ENCODE measurements at places on chromosomes 7 and 10.

DNA sequence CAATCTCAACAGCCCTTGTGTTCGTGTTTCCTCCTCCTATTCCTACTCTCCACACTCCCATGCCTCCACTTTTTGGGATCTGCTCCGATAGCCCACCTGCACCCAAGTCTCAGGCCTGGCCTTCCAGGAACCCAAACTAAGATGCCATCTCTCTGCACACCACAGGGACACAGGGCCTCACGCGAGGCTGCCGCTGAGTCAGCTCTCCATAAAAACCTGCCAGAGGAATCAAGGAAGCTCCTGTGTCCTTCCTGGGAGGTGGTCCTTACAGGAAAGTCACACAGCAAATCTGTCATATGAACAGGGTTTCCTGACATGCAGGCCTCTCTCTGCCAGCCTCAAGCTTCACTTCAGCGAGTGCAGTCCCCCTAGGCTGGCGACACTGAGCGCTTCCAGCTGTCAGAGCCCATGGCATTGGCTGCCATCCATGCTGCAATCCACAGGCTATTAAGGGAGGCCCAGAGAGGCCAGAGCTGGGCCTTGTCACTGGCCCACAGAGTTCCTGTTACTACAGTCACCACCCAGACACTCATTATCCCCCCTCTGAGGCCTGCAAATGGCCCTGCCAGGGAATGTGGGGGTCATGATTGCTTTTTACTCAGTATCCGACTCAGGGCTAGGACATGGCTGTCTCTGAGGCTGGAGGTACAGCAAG is 151.4 kb downstream of the OAT start:
- DNase-seq, result peak; percentile 72

- DNase-seq, result no peak
Measured at GRCh38 chr7:20284003-20284770, 46.5 kb upstream of the ITGB8 start.

DNA sequence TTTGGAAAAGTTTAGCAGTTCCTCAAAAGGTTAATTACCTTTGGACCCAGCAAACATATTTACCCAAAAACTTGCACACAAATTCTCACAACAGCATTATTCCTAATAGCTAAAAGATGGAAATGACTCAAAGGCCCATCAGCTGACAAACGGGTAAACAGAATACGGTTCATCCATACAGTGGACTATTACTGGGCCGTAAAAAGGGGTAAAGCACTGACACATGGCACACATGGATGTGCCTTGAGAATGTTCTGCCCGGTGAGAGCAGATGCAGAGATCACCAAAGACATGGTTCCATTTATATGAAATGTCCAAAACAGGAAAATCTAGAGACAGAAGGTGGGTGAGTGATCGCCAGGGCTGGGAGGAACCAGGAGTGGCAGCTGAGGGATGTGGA is 95.2 kb upstream of the DNAJB6 start:
- no peak for DNase-seq

DNA sequence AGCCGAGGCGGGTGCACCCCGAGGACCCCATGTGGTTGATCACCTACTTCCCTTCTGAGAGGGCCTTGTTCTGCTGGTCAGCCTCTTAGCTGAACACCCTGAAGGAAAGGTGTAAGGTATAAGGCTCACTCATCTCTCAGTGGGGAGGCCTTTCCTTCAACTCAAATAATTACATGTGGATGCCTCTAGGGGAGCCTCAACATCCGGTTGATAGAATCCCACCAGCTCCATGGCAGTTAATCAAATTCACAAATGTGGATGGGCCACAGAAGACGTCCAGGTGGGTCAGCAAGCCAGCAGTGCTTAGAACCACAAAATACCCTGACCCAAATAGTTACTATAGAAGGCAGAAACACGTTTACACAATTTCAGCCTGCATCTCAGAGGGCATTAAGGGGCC is 37.7 kb upstream of the ZNF32 start:
- no peak for DNase-seq

- no peak for DNase-seq
Measured at GRCh38 chr10:44962870-44963738, 3.5 kb downstream of the RASSF4 start.

- DNase-seq, result no peak
Measured at GRCh38 chr10:46239247-46239646, 47.5 kb upstream of the ANTXRL start.

DNA sequence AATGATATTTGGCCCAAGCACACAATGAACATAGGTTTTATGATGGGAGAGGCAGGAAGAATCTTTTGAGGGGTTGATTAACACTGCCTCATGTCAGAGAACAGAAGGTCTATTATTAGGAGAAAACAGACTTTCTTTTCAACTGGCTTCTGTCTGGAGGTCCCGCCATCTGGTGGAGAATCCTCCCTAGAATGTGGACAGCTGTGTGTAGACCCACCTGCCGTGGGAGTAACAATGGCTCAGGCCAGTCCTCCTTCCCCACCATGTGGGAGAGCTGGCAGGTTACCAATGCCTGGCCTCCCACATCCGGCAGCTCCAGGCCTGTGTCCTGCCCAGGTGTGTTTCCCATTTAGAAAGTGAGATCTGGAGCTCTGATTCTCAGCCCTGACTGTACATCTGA is 70.4 kb upstream of the AOAH start:
- no peak for DNase-seq

DNA sequence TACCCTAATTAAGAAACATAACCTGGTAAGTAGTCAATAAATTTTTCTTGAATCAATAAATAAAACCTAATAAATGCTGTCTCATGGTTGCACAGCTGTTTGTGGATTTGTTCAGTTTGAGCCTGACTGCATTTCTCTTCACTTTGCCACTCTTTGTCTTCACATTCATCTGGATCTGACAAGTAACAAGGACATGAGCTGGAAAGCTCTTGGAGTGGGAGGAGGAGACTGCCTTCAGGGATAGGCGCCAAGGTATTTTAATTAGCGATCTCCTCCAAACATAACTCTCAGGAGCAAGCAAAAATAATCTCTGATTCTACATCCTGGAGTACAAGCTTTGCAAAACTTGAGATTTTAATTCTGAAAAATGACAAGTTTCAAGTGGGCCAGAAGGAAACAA is 251.0 kb downstream of the BMPER start:
- no peak for DNase-seq

GRCh38 chr10:27601503-27601902 is 97.4 kb downstream of the RAB18 start:
- no peak for DNase-seq

DNA sequence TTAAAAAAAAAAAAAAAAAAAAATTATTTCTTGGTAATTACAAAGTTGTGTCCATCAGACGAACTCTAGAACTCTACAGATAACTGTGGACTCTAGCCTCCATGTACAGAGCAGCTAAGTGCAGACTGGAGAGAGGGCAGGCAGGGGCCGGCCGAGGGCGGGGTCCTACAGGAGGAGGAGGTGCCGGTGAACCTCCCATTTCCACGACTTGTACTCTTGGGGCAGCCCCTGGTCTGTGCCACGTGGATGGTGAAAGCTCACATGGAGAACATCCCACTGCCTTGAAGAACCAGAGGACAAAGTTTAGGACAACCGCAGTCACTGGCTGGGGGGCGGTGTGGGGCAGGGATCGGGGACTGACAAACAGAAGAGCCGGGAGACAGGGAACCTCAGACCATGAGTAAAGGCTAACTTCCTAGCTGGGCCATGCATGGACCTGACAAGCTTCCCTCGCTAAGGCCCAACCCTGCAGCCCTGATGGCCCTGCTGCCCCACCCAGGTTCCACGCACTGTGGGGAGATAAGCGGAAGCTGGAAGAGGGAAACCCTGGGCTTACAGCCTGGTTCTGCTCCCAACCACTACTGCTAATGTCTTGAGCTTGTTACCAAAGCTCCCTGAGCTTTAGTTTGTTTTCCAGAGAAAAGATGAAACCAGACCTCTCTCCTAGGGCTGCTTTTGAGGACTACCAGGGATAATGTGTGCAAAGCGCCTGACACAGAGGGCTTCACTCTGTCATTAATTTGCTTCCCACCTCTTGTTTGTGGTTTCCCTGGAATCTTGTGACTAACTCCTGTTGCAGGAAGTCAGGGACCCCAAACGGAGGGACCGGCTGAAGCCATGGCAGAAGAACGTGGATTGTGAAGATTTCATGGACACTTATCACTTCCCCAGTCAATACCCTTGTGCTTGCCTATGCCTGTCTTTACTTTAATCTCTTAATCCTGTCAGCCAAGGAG is 16.1 kb upstream of the SEC61G start:
- no peak for DNase-seq

GRCh38 chr7:141617280-141617679 is 66.1 kb downstream of the AGK start:
- DNase-seq, result peak; percentile 53

DNA sequence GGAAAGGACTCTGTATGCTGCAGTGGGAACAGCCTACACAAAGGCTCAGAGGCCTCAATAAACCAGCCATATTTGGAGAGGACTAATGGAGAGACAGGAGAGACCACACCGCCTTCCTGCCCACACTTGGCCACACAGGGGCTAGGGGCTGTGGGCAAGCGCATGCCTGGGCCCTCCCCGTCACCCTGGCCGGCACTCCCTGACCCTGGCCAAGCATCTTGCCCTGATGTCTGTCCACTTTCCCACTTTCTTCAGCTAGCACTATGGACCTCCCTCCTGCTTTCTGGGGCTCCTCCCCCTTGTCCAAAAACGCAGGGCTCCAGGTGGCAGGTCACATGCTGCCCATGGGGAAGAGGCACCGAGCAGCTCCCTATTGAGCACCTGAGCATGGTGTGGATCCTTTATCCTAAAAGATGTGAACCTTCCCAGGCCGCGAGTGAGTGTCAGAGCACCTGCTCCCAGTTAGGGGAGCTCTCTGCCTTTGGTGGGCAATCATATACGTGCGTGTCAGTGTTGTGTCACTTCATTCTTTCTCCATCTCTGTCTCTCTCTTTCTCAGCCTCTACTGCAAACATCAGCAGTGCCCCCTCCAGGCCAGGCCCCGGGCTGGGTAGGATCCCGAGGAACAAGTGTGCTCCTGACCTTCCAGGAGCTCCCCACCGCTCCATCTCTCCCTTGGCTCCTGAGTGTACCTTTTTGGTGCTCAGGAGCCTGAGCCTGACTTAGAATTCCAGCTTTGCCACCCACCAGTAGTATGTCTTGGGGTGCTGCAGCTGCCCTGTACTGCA is 74.0 kb downstream of the ZMIZ1 start:
- DNase-seq, result no peak

DNA sequence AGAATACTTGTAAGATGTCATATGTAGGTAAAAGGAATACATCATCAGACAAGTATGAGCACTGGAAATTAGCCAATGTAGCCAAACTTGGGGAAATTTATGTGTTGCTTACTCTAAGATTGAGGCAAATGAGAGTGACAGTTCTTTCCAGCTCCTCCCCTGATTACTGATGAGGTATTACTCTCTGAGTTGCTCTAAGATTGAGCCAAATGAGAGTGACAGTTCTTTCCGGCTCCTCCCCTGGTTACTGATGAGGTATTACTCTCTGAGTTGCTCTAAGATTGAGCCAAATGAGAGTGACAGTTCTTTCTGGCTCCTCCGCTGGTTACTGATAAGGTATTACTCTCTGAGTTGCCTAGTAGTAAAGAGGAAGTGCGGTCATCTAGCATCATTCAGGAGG is 435.8 kb downstream of the NRG3 start:
- DNase-seq, result no peak

DNA sequence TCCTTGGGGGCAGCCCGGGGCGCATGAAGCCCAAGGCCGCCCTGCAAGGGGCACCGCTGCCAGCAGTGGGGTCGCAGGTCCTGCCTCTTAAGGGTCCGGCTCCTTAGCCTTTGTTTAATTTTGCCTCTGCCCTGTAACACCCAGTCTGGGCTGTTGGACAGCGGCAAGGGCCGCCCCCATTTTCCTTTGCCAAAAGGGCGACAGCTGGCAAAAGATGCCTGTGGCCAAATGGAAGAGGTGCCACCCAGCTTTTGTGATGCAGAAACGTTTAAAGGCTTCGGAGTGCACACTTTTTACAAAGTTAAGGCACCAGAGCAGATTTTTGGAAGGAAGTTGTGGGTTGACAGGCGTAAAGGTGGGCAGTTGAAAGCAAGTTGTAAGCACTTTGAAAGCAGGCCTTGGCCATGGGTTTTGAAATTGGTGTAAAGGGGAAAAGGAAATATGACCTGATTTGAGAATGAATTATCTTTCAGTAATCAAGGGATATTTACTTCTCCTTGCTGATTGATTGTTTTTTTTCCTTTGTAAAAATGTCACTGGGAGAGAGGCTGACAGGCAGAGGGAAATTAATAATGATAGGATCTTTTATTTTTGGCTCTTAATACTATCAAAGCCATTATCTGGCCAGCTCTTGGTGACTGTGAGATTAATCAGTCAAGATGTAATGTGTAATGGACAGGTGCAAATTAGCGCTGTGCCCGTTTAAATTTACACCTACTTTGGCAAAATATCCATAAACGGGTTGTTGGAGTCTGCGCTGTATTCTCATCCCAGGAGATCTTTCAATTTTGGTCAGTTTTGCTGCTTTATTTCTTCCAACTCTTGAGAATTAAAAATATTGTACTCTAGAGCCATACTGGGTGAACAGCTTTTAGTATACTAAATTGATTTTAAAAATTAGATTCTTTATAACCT is 1.2 kb downstream of the CASD1 start:
- peak; percentile 50 for DNase-seq

DNA sequence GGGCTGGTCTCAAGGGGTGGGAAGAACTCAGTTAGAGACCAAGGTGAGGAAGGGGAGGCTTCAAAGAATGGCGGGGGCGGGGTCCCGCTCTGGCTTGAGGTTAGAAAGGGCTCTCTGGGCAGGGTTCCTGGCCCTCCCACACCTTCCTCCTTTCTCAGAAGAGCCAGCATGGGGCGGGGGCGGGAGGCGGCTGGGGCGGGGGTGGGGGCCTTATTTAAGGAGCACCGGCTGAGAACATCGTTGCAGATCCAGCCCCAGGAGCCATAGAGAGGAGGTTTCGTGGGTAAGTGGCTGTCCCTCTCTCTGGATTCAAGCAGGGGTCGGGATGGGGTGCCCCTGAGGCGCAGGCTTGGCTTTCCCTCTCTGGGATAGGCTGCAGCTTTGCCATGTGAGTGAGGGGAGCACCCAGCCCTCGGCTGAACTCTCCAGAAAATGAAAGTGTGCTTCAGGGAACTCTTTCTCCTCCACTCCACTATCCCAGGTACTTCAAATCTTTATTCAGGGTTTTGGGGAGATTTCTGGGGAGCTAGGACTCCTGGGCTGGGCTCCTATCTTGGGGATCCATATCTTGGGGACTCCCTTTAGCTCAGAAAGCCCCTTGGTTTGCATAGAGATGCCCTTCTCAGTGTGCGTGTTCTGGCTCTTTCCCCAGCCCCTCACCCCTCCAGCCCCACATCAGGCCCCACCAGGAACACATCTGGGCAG is 3.3 kb upstream of the CUEDC2 start:
- DNase-seq, result peak; percentile 44

Measured in adipocyte (in vitro differentiated cells).